Tibial nerve (tissue), 4 donors: ENCODE measurements at places on chromosomes 7 and 10. TPM values are rescaled to one million over a fixed set of nuclear protein-coding genes. Genes with fewer than 3 reads are reported as not detected.

Gene CYP3A5
- 42.9 TPM for total RNA-seq

Gene NPVF
- total RNA-seq, result not detected

DNA sequence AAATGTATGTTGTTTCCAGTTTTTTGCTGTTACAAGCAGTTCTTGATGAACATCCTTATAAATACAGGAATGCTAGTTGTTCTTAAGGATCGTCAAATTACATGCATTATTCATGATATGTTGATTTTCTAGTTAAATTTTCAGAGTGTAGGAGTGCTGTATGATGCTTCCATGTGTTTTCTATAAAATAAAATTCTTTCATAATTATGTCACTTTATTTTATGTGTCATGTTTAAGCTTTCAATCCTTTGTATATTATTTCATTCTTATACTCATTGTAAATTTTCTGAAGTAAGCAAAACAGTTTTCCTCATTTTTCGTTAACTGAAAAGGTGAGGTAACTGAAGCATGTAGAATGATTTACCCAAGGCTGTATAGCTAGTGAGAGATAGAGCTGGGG is 16.8 kb upstream of the MYPN start:
- DNase-seq, result no peak
- no peak overlapping the region for H3K27ac ChIP-seq
- no peaks in the 10 kb centered on the region for H3K27me3 ChIP-seq
- H3K4me3 ChIP-seq, result no peak overlapping the region

- H3K27ac ChIP-seq, result no peak overlapping the region
- no peaks in the 10 kb centered on the region for H3K27me3 ChIP-seq
- peaks cover 5% of the 10 kb centered on the region for H3K36me3 ChIP-seq
- H3K4me1 ChIP-seq, result no peaks in the 10 kb centered on the region
- no peak overlapping the region for H3K4me3 ChIP-seq
Measured at GRCh38 chr10:22550732-22551131, 163.6 kb downstream of the PIP4K2A start.

DNA sequence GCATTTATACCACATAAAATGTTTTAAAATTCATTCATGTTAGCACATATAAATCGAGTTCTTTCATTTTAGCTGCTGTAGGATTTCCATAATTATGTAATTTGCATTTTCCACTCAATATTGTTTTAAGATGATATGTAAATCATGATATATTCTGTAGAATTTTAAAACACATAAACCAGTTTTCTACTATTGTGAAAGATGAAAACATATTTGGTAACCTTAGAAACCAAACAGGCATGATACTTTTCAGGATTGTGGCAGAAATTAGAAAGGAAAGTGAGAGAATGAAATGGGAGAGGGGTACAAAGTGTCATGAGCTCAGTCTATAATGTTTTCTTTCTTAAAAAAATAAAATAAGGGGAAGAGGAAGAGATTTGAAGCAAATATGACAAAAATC is 269.3 kb downstream of the PPP1R3A start:
- H3K4me1 ChIP-seq, result no peaks in the 10 kb centered on the region
- H3K27ac ChIP-seq, result no peak overlapping the region
- DNase-seq, result no peak
- no peaks in the 10 kb centered on the region for H3K36me3 ChIP-seq

- H3K36me3 ChIP-seq, result no peaks in the 10 kb centered on the region
- peaks cover 42% of the 10 kb centered on the region for H3K4me1 ChIP-seq
- peak; percentile 46 for DNase-seq
- peak overlapping the region; percentile 96 for H3K27ac ChIP-seq
- H3K27me3 ChIP-seq, result no peaks in the 10 kb centered on the region
- peak overlapping the region; percentile 95 for H3K4me3 ChIP-seq
Measured at GRCh38 chr10:102133373-102134195, 744 bp downstream of the PPRC1 start.
